ENCODE measurements at places on chromosomes 11 and 22.

- DNase-seq, result no peak
These were observed 44.6 kb upstream of the PPARA start for GRCh38 chr22:46105494-46106278.

- no peak for DNase-seq
These were observed 18.9 kb upstream of the GAL start for GRCh38 chr11:68665436-68665835.

DNA sequence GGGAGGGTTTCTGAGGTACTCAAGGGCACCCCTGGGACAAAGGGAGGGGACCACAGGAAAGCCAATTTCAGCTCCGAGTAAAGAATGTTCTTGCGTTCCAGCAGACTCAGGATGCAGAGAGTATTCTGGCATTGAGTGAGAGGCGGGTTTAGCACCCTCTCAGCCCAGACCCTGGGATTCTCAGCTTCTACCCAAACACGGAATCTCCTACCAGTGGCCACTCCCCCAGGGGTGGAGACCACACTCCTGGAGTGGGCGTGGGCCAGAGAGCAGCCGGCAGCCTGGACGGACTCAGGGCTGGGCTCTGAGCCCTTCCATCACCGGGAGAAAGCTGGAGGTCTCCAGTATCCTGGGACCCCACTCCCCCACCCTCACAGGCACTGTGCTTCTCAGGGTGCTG is 26.1 kb upstream of the TTLL12 start:
- DNase-seq, result no peak

DNA sequence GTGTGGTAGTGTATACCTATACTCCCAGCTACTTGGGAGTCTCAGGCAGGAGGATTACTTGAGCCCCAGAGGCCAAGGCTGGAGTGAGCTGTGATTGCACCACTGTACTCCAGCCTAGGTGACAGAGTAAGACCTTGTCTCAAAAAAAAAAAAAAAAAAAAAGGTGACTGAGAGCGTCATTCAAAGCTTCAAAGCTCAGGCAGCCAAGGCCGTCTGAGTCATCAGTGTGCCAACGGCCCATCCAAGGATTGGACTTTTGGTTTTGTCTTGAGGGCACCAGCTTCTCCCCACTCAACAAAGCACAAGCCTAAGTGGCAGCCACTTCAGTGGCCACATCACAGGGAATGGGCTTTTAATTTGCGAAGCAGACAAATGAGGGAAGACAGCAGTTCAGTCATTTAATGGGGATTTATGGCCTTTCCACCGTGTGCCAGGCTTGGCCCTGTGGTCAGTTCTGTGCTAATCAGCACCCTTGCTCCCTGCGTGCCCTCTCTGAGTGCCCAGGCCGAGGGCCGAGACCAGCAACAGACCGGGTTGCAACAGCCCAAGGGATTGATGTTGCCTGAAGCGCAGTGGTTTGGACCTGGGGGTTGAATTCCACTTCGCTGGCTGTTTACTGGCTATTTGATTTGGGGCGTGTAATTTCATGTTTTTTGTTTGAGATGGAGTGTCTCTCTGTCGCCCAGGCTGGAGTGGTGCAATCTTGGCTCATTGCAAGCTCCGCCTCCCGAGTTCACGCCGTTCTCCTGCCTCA is 30.2 kb upstream of the CRYBB3 start:
- no peak for DNase-seq

GRCh38 chr11:86129740-86130540 is 61.1 kb upstream of the PICALM start:
- no peak for DNase-seq

DNA sequence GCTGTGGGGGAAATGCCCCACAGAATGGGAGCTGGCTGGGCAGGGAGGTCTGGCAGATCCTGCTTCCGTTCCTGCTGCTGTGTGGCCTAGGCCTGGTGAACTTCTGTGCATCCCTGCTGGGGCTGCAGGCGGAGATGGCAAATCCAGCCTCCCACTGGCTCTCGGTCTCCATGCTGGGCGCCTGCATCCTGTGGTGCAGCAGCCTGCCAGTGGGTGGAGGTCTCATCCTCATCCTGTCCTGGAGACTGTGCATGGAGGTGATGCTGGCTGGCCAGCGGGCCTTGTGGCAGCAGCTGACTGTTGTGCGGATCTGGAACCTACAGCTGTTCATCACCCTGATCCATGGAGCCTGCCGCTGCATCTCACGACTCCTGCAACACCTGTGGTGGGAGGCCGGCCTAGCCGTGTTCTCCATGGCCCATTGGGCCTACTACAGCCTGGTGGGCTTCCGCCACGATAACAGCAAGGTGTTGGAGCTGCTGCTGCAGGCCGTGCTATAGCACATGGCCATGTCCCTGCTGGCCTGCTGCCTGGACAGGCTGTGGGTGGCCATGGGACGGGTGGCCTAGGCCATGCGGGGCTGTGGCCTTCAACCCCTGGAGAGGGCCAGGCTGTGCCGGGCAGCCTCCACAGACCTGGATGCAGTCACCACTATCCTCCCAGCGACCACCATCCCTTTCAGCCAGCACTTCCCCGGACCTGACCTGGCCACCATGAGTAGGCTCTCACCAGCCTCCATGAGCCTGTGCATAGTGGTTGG is 8.8 kb upstream of the RPL3 start:
- DNase-seq, result no peak

DNA sequence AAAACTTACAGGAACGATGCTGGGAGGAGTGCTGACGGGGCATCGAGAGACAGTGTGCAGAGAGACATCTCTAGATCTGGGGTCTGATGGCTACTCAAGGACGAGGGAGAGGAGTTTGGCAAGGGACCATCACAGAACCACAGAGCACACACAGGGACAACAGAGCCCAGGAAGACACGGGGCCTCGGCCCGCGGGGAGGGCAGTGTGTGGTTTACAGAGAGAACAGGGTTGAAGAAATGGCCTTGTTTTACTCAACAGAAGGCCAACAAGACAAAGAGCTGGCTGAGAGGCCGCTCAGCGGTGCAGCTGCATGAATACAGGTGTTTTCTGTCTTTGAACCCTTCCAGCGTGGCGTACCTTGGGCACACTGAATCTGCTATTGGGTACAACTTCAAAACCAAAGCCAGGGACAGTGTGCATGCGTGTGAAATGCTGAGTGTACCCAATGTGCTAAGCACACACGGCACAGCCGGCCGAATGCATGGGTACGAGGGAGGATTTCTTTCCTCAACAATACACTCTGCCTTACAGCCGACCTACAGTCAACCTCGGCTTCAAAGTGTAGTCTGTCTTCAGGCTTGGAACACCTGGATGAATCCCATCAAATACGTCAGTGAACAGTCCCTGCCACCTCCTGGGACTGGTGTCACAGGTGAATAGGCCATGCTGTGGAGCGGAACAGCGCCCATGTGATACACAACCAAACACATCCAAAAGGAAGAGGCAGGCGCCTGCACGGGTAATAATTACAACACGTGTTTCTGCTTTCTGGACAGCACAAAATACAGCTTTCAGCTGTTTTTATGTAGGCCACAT is 20.7 kb upstream of the BID start:
- DNase-seq, result no peak

DNA sequence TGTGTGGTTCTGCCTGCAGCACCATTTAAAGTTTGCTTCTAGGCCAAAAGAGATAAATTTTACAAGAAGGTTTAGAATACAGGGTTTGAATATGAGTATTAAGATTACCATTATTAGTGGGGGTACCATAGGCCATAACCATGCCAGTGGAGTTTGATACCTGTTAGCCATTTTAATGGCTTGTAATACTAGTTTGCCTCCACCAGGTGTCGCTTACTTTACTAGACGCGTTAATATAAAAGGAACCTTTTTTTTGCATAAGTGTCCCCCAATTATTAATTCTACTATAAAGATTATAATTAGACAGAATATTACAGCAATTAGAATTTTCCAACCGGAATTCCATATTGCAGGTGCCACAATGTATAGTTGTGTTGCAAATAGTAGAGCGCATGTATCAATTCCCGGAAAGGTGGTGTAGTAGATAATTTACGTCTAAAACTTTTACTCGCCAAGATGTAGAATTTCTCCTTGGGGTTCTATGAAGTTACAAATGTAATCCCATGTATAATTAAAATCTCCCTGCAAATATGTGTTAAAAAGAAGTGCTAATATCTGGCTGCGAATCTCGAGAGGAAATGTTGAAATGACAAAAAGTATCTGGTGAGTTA is 16.1 kb downstream of the MS4A6E start:
- no peak for DNase-seq

DNA sequence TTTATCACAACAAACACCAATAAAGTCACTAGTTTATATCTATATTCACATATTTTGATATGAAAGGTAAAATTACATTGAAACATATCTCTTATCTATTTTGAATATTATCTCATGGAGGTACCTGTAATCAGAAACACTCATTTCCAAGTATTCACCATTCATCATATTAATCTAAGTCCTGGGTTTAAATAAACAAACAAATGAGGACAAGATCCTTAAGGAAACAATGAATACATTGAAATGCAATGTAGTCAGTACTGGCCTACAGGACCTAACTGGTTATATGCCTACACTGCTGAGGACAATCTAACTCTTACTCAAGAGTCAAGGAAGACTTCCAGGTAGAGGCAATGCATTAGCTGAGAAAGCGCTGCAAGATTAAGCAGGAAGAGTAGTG is 1411.9 kb upstream of the RAG2 start:
- DNase-seq, result no peak

GRCh38 chr11:128428935-128429334 is 158.4 kb downstream of the ETS1 start:
- DNase-seq, result no peak

DNA sequence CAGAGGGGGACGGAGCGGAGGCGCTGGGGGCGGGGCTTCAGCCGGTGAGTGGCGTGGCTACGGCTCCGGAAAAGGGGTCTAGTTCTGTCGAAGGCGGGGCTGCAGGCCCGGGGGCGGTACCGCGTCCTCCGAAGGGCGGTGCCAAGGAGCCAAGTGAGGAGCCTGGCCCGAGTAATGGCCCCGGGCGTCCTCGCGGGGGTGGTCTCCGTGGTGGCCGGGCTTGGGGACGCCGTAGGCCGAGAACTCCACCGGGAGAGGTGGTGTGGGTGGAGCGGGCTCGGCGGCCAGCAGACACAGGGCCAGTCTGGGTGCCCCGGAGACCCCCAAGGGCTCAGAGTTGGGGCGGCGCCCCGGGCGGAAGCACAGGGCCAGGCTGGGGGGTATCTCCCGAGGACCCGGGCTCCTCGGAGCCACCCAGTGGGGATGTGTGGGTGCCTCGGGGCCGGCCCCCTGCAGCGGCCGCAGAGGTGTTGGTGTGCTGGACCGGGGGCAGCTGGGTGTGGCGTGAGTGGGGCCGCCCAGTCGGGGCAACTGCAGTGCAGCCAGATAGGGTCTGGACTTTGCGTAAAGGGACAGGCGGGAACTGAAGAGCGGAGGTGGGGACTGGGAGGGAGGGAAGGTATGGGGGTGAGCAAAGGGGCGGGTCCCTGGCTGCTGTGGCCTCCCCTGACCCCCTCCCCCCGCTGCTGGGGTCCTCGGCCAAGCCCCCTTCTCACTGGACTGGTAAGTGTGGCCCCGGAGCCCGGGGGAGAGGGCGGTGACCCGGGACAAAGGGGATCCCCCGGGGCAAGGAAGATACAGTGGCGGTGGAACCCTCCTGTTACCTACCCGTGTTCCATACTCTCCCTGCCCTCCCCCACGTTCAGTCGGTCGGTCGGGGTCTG is 838 bp downstream of the FKBP2 start:
- peak; percentile 71 for DNase-seq

GRCh38 chr11:111631666-111632039 is 29.4 kb downstream of the SIK2 start:
- no peak for DNase-seq

All from NCI-H1436 treated with DMSO at 0.1 percent for 48 hours (cell line).